ENCODE measurements at places on chromosomes 4 and X. TPM values are rescaled to one million over a fixed set of nuclear protein-coding genes. Genes with fewer than 3 reads are reported as not detected.

- peaks cover 20% of the 10 kb centered on the region for H3K4me1 ChIP-seq
- H3K4me3 ChIP-seq: no peak overlapping the region
- H3K27ac ChIP-seq: no peak overlapping the region
- DNase-seq: no peak
Measured at GRCh38 chr4:145904413-145905177, 34.0 kb downstream of the ZNF827 start.

DNA sequence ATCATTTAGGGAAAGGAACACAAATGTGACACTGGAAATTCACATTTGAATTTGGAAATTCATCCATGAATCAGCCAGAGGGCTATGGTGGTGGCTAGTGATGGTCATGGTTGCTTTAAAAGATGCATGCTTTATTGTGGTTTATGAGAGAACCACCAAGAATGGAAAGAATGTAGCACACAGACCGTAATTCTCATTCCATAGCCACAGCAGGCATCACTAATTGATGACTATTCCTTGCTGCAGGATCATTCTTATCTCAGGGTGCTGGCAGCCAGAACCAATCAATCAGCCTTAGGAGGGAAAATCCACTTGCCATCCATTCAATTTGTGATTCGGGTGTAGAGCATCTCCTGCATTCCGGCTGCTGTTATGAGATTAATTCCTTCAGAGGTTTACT, 115.6 kb downstream of the DHRSX start:
- DNase-seq: peak; percentile 91
- H3K4me1 ChIP-seq: peaks cover 19% of the 10 kb centered on the region
- no peak overlapping the region for H3K4me3 ChIP-seq
- H3K27ac ChIP-seq: no peak overlapping the region
- H3K27me3 ChIP-seq: no peaks in the 10 kb centered on the region

GRCh38 chr4:13539619-13540445, 4.5 kb downstream of the NKX3-2 start:
- peaks cover 78% of the 10 kb centered on the region for H3K27me3 ChIP-seq
- H3K36me3 ChIP-seq: 0 out of 2 replicates have a peak, but pooled peaks cover 5% of the 10 kb centered on the region
- peaks cover 20% of the 10 kb centered on the region for H3K4me1 ChIP-seq
- no peak overlapping the region for H3K27ac ChIP-seq
- H3K4me3 ChIP-seq: peak overlapping the region; percentile 39
- no peak for DNase-seq

ADH1C gene
- total RNA-seq: not detected

NKAP gene
- 6.1 TPM for total RNA-seq

- no peak overlapping the region for H3K4me3 ChIP-seq
- no peak for DNase-seq
Measured at GRCh38 chr4:90996813-90997212, 869.6 kb downstream of the CCSER1 start.

DNA sequence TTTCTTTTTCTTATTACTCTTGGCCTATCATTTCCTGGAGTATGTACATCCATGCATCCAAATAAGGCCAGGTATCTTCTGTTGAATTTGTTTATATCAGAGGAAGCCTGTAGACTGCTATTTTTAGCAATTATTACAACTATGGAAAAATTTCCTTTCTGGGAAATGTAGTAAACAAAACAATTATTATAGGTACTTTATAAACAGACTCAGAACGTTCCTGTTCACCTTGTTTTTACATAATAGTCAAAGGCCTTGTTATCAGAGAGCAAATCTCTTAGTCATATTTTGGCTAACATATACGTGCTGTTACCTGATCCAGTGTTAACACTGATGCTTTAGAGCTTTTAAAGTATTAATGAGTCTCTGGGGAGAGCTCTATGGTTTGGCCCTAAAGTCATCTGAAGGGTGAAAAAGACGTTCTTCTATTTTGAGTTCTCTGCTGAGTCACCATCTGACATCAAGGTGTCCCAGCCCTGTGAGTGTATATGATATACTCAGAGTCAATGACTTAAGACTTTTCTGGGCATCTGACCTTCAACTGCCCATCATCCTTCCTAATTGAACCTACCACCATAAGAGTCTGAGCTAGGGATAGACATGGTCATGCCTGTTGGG, 7.3 kb downstream of the SPARCL1 start:
- DNase-seq: peak; percentile 25
- peaks cover 9% of the 10 kb centered on the region for H3K36me3 ChIP-seq
- H3K27ac ChIP-seq: peak overlapping the region; percentile 5
- no peaks in the 10 kb centered on the region for H3K27me3 ChIP-seq

GRCh38 chrX:39073131-39073530, 271.9 kb downstream of the MID1IP1 start:
- H3K27me3 ChIP-seq: peaks cover 4% of the 10 kb centered on the region
- no peak overlapping the region for H3K4me3 ChIP-seq
- no peak for DNase-seq
- H3K27ac ChIP-seq: no peak overlapping the region

GRCh38 chrX:11557120-11557519, 108.6 kb downstream of the ARHGAP6 start:
- H3K4me1 ChIP-seq: peaks cover 34% of the 10 kb centered on the region
- peak overlapping the region; percentile 11 for H3K4me3 ChIP-seq
- no peaks in the 10 kb centered on the region for H3K27me3 ChIP-seq
- DNase-seq: peak; percentile 75
- H3K27ac ChIP-seq: peak overlapping the region; percentile 82

GRCh38 chr4:52950226-52950625, 88.1 kb downstream of the RASL11B start:
- H3K27me3 ChIP-seq: no peaks in the 10 kb centered on the region
- peaks cover 20% of the 10 kb centered on the region for H3K4me1 ChIP-seq
- DNase-seq: no peak
- no peak overlapping the region for H3K27ac ChIP-seq
- H3K36me3 ChIP-seq: peaks cover 6% of the 10 kb centered on the region

DNA sequence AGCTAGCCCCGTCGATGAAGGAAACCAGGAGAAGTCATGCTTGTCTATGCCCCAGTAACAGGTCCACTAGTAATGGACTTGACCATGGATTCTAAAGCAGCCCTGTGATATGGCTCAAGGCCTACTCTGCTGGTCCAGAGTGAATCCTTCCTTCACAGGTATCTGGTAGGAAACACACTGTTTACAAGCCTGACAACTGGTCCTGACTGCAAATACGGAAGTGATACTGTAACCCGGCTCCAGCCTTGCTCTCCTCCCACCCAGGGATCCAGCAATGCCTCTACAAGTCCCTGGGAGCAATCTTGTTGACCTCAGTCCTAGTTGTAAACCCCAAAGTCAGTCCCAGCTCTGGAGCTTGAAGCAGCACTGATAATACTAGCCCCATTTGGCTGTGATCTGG, 239.2 kb upstream of the GRID2 start:
- no peaks in the 10 kb centered on the region for H3K36me3 ChIP-seq
- no peaks in the 10 kb centered on the region for H3K4me1 ChIP-seq
- no peak for DNase-seq
- no peaks in the 10 kb centered on the region for H3K27me3 ChIP-seq

AWAT2 gene
- not detected for total RNA-seq

DNA sequence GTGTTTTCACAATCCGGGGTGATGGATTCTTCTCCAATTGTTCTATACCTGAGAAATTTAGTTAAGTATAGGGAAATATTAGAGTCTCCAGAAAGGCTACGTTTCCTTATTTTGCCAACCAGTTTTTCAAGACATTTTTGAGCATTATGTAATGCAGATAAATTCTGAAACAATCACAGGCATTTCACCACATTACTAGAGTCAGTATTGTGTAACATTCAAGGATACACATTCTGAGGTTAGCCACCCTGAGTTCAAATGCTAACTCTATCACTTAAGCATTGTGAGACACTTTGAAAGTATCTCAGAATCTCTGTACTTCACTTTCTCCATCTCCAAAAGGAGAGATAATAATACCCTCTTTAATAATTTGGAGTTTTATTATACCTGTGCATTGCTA, 10.6 kb downstream of the SULT1B1 start:
- no peaks in the 10 kb centered on the region for H3K4me1 ChIP-seq
- H3K36me3 ChIP-seq: 0 out of 2 replicates have a peak, but pooled peaks cover 4% of the 10 kb centered on the region
- H3K27ac ChIP-seq: no peak overlapping the region
- H3K4me3 ChIP-seq: no peak overlapping the region
- no peaks in the 10 kb centered on the region for H3K27me3 ChIP-seq

DNA sequence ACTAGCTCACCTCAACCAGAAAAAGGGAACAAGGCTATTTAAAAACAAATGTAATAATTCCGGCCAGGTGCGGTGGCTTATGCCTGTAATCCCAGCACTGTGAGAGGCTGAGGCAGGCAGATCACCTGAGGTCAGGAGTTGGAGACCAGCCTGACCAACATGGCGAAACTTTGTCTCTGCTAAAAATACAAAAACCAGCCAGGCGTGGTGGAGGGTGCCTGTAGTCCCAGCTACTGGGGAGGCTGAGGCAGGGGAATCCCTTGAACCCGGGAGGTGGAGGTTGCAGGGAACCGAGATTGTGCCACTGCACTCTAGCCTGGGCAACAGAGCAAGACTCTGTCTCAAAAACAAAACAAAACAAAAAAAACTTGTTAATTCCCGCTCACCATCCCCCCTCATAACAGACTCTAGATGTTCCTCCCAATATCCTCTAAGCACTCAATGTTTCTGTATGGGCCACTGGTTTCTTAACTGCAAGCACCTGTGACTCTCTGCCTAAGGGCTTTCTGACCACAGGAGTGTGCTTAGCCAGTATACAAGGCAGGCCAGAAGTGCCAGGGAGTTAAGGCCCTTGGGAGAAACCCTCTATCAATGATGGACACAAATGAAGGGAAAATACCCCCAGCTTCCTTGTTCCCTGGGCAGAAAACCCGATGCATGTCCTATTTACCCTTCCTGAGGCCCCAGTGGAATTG, 21.0 kb upstream of the THOC2 start:
- peaks cover 20% of the 10 kb centered on the region for H3K4me1 ChIP-seq
- H3K4me3 ChIP-seq: no peak overlapping the region
- H3K36me3 ChIP-seq: peaks cover 6% of the 10 kb centered on the region

FGFR3 gene
- 0.61 TPM for total RNA-seq

DNA sequence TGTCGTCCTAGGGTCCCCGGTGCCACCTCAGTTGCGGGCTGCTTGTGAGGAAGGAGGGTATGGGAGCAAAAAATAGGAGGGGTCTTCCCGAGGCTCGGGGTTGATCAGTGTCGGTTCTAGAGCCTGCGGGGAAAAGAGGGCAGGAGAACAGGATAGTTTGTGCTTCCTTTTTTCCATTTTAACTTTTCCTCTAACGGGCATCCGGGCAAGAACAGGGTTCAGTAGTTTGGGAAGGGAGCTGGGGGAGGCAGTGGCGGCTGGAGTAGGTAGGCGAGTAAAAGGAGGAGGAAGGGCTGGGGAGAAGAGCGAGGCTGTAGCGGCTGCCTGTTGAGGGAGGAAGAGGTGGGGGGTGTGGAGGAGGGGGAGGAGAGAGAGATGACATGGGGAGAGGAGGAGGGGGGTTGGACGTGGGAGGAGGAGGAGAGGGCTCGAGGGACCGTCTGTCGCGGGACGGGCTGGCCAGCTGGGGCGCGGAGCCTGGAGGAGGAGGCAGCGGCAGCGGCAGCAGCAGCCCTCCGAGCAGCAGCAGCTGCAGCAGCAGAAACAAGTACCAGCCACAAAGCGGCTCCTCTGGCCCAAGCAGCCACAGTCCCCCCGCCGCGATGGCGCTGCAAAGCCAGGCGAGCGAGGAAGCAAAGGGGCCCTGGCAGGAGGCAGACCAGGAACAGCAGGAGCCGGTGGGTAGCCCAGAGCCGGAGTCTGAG, at the start of gene SLC16A2:
Gene SLC16A2, plus strand, starts transcription at position 458 of the 704 bp plus-strand sequence. Its CDS starts 145 bp downstream, at position 603.
- H3K27ac ChIP-seq: peak within 1 kb of the TSS; percentile 88
- peak; percentile 74 for DNase-seq

TMEM33 gene
- total RNA-seq: 56.4 TPM

GRCh38 chr4:137129441-137129840, 402.9 kb downstream of the PCDH18 start:
- H3K27ac ChIP-seq: no peak overlapping the region
- DNase-seq: no peak
- no peak overlapping the region for H3K4me3 ChIP-seq
- no peaks in the 10 kb centered on the region for H3K36me3 ChIP-seq
- H3K4me1 ChIP-seq: peaks cover 22% of the 10 kb centered on the region
- H3K27me3 ChIP-seq: no peaks in the 10 kb centered on the region

DNA sequence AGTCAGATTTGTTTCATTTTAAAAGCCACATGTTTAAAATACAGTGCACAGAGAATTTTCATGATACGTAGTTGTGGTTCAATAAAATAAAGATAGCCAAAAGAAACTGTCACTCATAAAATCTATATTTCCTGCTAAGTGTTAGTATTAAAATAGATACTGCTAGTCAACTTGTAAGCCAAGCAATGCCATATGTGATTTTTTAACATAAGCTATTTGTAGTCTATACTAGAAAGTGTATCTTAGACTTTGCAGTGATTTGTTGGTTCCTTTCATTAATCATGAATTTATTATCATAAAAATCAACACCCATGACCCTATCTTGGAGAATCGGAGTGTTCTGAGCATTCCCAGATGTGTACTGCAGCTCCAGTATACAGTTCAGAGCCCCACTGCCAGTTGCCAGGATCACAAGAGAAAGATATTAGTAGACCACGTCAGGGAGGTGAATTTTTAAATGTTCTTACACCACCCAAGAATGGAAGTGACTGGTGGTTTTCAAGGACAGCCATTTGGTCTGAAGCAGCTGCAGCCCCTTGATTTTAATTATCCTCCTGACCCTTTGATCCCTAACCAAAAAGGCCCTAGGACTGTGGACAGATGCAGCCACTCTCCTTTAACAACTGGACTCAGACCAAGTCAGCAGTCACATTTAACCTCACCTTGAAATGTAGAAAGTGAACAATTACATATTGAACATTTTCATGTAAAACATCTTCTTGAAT, 163.1 kb downstream of the PALLD start:
- peaks cover 6% of the 10 kb centered on the region for H3K27me3 ChIP-seq
- H3K36me3 ChIP-seq: no peaks in the 10 kb centered on the region
- DNase-seq: no peak
- H3K27ac ChIP-seq: no peak overlapping the region
- no peak overlapping the region for H3K4me3 ChIP-seq
- H3K4me1 ChIP-seq: peaks cover 48% of the 10 kb centered on the region

DNA sequence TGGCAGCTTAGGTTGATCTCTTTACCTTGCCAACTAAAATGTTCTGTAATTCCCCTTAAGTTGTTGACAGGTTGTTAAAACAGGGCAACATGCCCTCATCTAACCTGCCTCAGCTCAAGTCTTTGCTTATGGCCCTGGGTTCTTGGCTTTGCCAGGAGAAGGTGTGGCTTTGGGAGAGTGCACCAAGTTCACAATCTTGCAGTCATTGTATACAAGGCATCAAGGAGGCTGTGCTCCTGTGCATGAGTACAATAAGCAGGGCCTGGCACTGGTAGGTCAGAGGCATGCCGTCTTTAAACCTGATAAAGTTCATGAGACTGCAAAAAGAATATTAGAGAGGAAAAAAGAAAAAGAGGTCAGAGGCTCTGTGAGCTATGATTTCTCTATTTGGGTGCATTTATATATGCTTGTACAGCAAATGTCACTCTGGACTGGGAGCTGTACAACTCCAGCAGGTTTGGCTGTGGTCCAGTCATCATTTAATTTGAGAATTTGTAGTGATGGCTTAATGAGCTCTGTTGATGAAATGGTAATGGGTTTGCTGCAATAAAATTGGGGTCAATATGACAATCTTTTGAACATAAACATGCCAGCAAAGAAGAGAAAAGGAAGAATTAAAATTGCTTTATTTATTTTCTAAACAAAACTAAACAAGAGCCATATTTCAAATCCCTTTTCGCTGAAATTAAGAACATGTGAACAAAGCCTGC, 30.3 kb downstream of the AREG start:
- peak overlapping the region; percentile 77 for H3K27ac ChIP-seq
- no peak for DNase-seq

Measured in HFFc6 (cell line).